ENCODE measurements at places on chromosomes 11 and 22. TPM values are rescaled to one million over a fixed set of nuclear protein-coding genes. Genes with fewer than 3 reads are reported as not detected.

GRCh38 chr11:57474017-57474802 is 13.9 kb downstream of the RTN4RL2 start:
- no peak overlapping the region for H3K4me3 ChIP-seq
- DNase-seq = peak; percentile 17
- H3K27me3 ChIP-seq = peaks cover 5% of the 10 kb centered on the region
- no peak overlapping the region for H3K27ac ChIP-seq

DNA sequence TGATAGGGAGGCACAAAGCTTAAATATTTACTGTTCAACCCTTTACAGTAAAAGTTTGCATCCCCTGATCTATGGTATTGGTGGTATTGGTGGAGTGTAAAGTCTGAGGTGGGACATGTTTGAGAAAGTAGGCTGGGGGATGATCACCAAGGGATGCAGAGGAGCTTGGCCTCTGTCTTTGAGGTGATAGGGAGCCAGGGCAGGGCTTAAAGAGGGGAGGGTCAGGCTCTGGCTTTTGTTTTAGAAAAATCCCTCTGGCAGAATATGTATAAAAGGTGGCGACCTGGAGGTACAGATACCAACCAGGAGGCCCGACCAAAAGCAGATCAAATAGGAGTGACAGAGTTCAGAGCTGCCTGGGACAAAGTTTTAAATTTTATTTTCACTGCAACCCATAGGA is 59.0 kb downstream of the SWAP70 start:
- no peaks in the 10 kb centered on the region for H3K36me3 ChIP-seq
- H3K4me1 ChIP-seq = no peaks in the 10 kb centered on the region
- H3K4me3 ChIP-seq = no peak overlapping the region

DNA sequence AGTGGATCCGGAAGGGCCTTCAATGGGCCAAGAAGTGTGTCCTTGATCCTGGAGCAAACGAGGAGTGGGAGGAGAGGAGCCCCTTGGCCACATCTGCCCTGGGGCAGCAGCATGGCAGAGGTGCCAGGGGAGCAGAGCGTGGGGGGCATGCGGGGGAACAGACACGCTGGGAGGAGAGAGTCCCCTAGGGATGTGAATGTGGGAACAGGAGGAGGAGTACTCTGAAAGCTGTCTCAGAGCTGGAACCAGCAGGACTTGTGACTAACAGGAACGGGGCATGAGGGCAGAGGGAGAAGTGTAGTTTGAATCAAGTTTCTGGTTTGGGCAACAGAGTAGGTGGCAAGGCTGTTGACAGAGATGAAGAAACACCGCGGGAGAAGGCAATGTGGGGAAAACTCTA is 54.5 kb upstream of the SLC35C1 start:
- DNase-seq = no peak
- no peaks in the 10 kb centered on the region for H3K4me1 ChIP-seq
- H3K36me3 ChIP-seq = no peaks in the 10 kb centered on the region

GRCh38 chr22:26748845-26749244 is 91.5 kb downstream of the MIAT start:
- H3K36me3 ChIP-seq = no peaks in the 10 kb centered on the region
- DNase-seq = no peak
- H3K4me3 ChIP-seq = no peak overlapping the region
- no peak overlapping the region for H3K27ac ChIP-seq
- H3K4me1 ChIP-seq = no peaks in the 10 kb centered on the region
- H3K27me3 ChIP-seq = no peaks in the 10 kb centered on the region

GRCh38 chr11:126224647-126225294 is 13.2 kb downstream of the FAM118B start:
- H3K4me1 ChIP-seq = no peaks in the 10 kb centered on the region
- no peak overlapping the region for H3K27ac ChIP-seq
- H3K4me3 ChIP-seq = no peak overlapping the region
- DNase-seq = no peak

Gene RIMBP3C
- total RNA-seq = 4.9 TPM
